ENCODE measurements at places on chromosomes 7 and 10.

- DNase-seq, result no peak
- no peaks in the 10 kb centered on the region for H3K36me3 ChIP-seq
- H3K27me3 ChIP-seq, result no peaks in the 10 kb centered on the region
- H3K27ac ChIP-seq, result no peak overlapping the region
- no peaks in the 10 kb centered on the region for H3K4me1 ChIP-seq
These were observed 107.4 kb upstream of the GLCCI1 start for GRCh38 chr7:7861211-7861633.

DNA sequence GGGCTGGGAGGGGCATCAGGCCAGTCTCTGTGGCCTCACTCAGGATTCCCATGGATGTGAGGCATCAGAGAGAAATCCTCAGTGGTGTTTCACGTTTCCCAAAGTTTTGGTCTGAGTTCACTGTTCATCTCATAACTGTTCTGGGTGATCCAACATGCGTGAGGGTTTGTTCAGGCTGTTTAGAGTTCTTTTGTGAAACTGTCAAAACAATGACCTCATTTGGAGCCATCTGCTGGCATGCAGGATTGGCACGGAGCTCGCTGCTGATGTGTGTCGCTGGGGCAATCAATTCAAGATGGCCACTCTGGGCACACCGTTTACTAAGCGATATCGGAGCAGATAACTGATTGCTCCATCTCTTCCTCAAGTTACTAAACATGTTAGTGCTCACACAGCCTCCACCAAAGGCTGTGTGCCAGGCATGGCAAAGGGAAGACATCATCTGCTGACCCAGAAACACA lies 365.6 kb downstream of the WDR11 start:
- peaks cover 21% of the 10 kb centered on the region for H3K4me1 ChIP-seq
- no peak overlapping the region for H3K4me3 ChIP-seq
- no peak overlapping the region for H3K27ac ChIP-seq
- H3K36me3 ChIP-seq, result no peaks in the 10 kb centered on the region
- no peaks in the 10 kb centered on the region for H3K27me3 ChIP-seq
- no peak for DNase-seq

GRCh38 chr7:99035723-99036545 lies 108.0 kb downstream of the SMURF1 start:
- no peak overlapping the region for H3K4me3 ChIP-seq
- no peaks in the 10 kb centered on the region for H3K27me3 ChIP-seq
- peaks cover 85% of the 10 kb centered on the region for H3K36me3 ChIP-seq
- no peak for DNase-seq
- H3K27ac ChIP-seq, result no peak overlapping the region
- peaks cover 6% of the 10 kb centered on the region for H3K4me1 ChIP-seq

GRCh38 chr10:32795598-32796183 lies 162.3 kb downstream of the ITGB1 start:
- no peaks in the 10 kb centered on the region for H3K36me3 ChIP-seq
- no peak overlapping the region for H3K27ac ChIP-seq
- H3K4me1 ChIP-seq, result no peaks in the 10 kb centered on the region
- H3K4me3 ChIP-seq, result no peak overlapping the region

DNA sequence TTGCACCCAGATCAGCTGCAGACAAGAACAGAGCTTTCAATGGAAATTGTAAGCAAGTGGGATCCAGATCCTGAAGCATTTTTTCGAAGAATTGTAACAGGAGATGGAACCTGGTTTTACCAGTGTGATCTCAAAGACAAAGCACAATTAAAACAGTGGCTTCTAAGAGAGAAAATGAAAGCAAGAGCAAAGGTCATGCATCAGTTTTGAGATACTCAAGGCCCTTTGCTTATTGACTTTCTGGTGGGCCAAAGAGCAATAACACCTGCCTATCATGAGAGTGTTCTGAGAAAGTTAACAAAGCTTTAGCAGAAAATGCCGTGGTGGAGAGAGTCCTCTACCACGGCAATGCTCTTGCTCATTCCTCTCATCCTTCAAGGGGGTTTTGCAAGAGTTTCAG lies 194.8 kb downstream of the TMEM178B start:
- H3K4me1 ChIP-seq, result no peaks in the 10 kb centered on the region
- H3K27ac ChIP-seq, result no peak overlapping the region

DNA sequence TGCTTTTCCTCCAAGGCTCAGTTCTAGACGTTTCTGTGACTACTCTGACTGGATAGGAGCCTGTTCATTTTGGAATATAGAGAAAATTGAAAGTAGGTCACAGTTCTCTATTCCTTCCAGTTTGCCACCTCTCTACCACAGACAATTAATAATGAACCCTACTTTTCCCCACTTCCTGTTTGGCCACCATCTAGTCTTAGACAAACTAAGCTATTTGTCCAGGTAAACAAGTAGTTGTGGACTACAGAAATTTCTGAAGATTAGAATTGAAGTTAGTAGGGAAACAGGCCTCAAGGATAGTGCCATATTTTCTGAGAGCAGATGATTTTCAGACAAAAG lies 87.0 kb downstream of the AUTS2 start:
- no peaks in the 10 kb centered on the region for H3K4me1 ChIP-seq
- H3K27me3 ChIP-seq, result no peaks in the 10 kb centered on the region
- H3K27ac ChIP-seq, result no peak overlapping the region

- no peaks in the 10 kb centered on the region for H3K27me3 ChIP-seq
- no peak overlapping the region for H3K4me3 ChIP-seq
- no peak overlapping the region for H3K27ac ChIP-seq
These were observed 83.2 kb downstream of the HECTD2 start for GRCh38 chr10:91493313-91493712.

DNA sequence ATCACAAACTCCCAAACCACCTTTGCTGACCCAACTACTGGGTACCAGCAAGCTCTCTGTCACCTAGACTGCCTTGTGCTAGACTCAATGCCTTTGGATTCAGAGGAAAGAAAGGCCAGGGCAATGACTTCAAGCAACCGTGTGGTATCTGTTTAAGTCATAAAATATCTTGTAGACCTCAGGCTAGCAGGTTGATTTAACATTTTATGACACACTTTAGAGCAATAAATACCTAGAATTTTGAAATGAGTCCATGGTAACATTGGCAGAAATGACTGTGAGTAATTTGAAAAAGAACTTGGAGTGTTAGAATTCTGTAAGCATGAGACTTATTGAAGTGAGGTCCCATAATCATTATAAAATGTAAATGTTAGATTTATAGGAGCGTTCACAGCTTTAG lies 87.2 kb downstream of the TWIST1 start:
- H3K4me3 ChIP-seq, result no peak overlapping the region
- no peak for DNase-seq
- no peaks in the 10 kb centered on the region for H3K27me3 ChIP-seq

DNA sequence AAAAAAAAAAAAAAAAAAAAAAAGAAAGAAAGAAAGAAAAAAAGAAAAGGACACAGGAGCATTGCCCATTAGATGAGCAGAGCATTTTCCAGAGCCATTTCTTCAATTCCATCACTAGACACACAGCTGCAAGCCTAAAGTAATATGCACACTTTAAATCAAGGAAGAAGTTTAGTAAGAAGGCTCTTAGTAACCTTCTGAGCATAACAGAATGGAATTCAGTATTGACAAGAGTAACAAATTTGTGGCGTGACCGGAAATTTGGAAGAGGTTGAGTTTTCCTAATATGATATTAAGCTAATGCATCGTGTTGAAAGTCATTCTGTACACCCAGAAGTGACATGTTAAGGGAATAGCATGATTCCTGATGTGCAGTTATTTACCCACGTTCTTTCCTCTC lies 35.3 kb downstream of the SMURF1 start:
- H3K4me3 ChIP-seq, result no peak overlapping the region
- H3K27me3 ChIP-seq, result no peaks in the 10 kb centered on the region
- DNase-seq, result no peak
- peaks cover 71% of the 10 kb centered on the region for H3K4me1 ChIP-seq
- no peaks in the 10 kb centered on the region for H3K36me3 ChIP-seq
- peak overlapping the region; percentile 9 for H3K27ac ChIP-seq

- peak overlapping the region; percentile 91 for H3K4me3 ChIP-seq
- H3K27me3 ChIP-seq, result no peaks in the 10 kb centered on the region
- peaks cover 48% of the 10 kb centered on the region for H3K4me1 ChIP-seq
- no peak for DNase-seq
- peak overlapping the region; percentile 100 for H3K27ac ChIP-seq
These were observed 1.5 kb downstream of the KMT2E start for GRCh38 chr7:105015390-105015965.

Measured in vagina (tissue), 2 donors.